Occipital lobe (tissue), 3 donors: ENCODE measurements at places on chromosomes 6 and 20. TPM values are rescaled to one million over a fixed set of nuclear protein-coding genes. Genes with fewer than 3 reads are reported as not detected.

MYT1 gene
- total RNA-seq, result 5.9 TPM

ABT1 gene
- total RNA-seq, result 10.9 TPM

PACSIN1 gene
- total RNA-seq, result 2.8 TPM

GRCh38 chr6:111996144-111996865, 57.6 kb upstream of the CCN6 start:
- no peak for DNase-seq

- no peak for DNase-seq
Measured at GRCh38 chr6:4349323-4349722, 213.9 kb upstream of the ECI2 start.

- DNase-seq, result no peak
Measured at GRCh38 chr20:52892023-52892422, 80.1 kb upstream of the TSHZ2 start.

DNA sequence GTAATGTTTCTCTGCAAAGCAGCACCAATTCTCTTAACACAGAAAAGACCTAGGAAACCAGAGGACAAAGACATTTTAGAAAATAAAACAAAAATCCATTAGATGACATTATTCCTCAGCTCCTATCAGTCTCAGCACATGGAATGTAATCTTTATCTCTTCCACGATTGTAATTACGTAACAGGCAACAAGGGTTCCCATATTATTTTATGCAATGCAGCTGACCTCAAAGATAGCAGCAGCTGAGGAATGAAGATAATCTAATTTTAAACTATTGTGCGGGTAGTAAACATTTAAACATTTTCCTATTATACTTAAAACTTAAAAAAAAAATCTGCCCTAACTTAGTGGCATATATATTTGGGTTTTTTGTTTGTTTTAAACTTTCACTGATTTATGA, 33.0 kb upstream of the PTCHD4 start:
- no peak for DNase-seq

DNA sequence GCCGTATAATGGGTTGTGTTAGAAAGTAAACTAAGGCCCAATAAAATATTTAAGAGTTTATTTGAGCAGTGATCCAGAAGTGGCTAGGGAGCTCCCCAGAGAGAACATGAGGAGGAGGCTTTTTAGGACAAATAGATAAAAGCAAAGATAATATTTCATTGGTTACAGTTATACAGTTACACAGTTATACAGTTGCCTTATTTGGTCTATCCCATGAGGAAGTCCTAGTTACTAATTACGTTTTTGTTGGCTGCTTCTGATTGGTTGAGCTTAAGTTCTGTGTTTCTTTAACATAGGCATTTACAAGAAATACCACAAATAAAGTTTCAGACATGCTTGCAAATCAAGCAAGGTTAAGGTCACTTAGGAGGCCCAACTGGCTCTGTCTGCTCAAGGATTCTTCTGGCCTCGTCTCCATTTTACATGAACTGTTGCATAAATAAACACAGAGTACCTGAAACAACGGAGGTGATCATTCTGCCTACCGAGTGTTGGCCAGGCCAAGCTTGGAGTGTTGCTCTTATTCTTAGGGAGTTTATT, 7.0 kb downstream of the UBD start:
- no peak for DNase-seq

DNA sequence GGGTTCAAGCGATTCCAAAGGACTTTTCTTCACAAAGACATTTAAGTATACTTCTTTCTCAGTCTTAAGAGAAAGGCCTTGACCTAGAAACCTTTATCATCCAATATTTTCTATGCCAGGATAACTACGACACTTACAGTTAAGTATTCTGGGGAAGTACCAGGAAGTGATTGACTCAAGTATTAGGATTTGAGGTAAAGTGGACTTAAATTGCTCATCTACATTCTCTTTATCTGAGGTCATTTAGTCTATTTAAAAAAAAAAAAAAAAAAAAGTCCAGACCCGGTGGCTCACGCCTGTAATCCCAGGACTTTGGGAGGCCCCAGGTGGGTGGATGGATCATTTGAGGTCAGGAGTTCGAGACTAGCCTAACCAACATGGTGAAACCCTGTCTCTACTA, 114.7 kb downstream of the ZFAND3 start:
- DNase-seq, result no peak

- DNase-seq, result no peak
Measured at GRCh38 chr6:38824243-38824894, 109.3 kb downstream of the DNAH8 start.
